ENCODE measurements at places on chromosomes 12 and 14.
A peak's percentile ranks its signal among the peaks of the same experiment; 100 is the strongest.

- no peak for DNase-seq
Observed at GRCh38 chr12:49515266-49515665, 23.6 kb upstream of the KCNH3 start.

DNA sequence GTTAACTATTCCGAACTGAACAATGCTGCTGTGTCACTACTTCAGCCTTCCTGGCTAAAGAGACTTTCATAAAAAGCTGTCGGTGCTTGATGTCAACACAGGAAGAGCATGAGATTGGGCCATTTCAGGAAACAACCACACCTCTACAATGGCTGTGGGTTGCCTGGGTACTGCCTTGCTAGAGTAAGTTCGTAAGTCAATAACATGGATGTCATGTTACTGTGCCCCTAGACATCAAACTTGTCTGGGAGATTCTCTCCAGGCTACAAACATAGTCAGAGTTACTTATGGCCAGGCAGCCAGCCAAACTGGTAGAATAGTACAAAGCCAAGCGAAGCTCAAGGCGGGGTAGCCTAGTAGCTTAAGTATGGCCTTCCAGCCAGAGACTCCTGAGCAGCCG, 23.1 kb downstream of the MAX start:
- DNase-seq, result no peak

DNA sequence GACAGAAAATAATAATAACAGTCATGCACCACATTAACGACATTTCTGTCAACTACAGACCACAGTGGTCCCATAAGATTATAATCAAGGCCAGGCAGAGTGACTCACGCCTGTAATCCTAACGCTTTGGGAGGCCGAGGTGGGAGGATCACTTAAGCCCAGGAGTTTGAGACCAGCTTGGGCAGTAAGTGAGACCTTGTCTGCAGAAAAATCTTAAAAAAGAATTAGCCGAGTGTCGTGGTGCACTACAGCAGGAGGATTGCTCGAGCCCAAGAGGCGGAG, 8.6 kb downstream of the NAB2 start:
- DNase-seq, result no peak

GRCh38 chr12:51075390-51075789, 8.0 kb downstream of the CSRNP2 start:
- no peak for DNase-seq

GRCh38 chr12:111932241-111932640, 80.7 kb downstream of the TMEM116 start:
- no peak for DNase-seq

DNA sequence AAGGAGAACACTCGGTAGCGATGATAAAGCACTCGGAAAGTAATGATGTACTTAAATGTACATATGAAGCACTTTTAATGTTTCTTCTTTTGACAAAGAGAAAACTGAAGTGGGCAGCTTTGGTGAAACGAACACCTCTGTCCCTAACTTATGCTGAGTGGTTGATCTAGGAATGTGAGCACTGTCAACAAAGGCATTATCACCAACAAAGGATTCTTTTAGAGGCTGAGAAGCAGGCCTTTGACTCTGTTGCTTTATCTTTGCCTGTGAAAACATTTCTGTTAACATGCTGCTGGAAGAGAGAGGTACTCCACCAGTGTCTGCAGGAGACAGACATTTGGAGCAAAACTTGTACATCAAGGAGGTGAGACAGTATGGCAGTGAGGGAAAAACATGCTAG, 103.2 kb upstream of the VRK1 start:
- DNase-seq, result no peak

DNA sequence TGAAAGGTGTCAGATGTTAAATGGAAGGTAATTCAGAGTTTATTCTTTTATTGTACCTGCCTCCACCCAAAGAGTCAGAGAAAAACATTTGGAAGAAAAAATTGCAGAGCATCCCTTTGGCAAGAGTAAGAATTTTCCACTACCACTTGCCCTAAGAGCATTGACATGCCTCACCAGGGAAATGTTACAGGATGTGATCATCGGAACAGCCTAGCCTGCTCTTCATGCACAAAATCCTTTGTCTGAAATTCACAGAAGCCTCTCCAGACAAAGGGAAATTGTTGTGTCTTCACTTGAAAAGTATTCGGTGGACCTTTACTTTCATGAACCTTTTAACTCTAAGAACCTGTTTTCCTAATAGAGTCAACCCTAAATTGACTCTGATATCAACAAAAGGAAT, 36.9 kb downstream of the ATP2A2 start:
- no peak for DNase-seq

DNA sequence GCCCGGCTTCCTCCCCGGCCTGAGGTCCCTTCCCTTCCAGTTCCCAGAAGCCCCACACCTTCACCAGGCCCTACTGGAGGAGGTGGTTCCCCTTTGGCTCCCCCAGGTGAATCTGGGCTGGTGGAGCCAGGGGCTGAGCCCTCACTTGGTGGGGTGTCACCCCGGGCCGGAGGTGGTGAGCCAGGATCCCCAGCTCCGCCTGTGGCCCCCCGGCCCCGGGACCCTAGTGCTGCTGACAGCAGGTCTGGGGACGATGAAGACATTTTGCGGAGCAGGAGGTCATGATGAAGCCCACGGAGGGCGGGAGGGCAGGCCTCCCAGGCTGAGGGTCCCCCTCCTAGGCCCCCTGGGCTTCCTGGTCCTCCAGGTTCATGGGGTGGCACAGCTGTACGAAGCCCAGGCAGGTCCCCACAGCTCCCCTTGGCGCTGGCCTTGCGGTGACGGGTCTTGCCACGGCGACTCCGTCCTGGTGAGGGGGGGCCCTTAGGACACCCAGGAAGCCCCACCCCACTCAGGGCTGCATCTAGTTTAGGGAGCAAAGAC, 16.6 kb downstream of the MAP3K12 start:
- no peak for DNase-seq

GRCh38 chr12:53695152-53696145, 19.6 kb upstream of the ATP5MC2 start:
- peak; percentile 51 for DNase-seq

DNA sequence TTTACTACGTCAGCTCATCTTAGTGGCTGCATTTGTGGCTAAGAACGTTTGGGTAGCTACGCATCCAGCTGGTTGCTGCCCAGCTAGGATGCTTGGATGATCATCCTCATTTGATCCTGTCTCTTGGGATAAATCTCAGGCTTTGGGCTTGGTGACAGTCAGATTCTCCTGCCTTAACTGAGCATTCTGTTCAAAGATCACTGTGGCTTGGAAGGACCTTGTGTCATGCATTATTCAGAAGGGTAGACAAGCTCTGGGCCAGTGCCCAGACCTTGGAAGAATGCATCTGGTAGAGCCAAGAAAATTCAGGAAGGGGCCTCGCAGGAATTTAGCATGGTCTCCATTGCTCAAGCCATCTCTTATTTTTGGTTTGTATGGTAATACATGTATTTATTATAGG, 188.4 kb downstream of the NRXN3 start:
- DNase-seq, result no peak

- DNase-seq, result no peak
Observed at GRCh38 chr14:98175436-98175835, 1096.6 kb downstream of the BCL11B start.

DNA sequence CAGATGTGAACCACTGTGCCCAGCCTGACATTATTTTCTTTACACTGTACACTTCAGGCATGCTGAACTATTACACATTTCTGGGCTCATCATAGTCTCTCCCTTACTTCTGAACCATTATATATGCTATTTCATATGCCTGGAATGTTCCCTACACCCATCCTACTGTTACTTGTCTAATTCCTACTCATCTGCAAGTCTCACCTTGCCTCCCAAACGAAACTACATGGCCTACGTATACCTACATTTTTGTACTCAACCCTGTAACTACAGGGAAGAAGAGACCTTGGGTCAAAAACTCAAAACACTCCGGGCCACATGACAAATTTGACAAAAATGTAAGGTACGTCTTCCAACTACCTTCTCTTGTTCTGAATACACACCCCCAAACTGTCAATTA, 9.5 kb upstream of the EEA1 start:
- DNase-seq, result no peak

DNA sequence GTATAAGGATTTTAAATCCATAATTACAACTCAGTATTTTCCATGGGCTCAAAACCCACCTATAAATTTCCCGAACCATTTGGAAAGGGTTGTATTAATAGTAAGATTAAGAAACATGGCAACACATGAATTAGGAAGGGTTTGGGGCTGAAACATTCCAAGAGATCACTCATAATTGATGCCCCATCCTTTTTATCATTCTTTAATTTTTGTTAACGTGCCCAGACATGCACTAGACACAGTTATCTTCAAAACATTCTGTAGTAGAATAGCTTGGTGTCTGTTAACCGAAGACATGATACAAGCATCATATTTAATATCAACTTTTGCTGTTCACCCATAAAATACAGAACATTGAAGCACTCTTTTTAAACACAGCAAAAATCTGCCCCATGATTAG, 106.8 kb upstream of the FRMD6 start:
- no peak for DNase-seq
